ENCODE measurements at places on chromosomes 2 and 18.

- DNase-seq: no peak
Observed at GRCh38 chr18:6561016-6561415, 146.3 kb upstream of the L3MBTL4 start.

- no peak for DNase-seq
Observed at GRCh38 chr2:46385786-46386577, 88.8 kb downstream of the EPAS1 start.

- no peak for DNase-seq
Observed at GRCh38 chr2:128636802-128637147, 318.1 kb upstream of the HS6ST1 start.

GRCh38 chr2:212135739-212136138 is 402.9 kb downstream of the ERBB4 start:
- DNase-seq: no peak

GRCh38 chr2:164952057-164952702 is 3.1 kb downstream of the SLC38A11 start:
- no peak for DNase-seq

DNA sequence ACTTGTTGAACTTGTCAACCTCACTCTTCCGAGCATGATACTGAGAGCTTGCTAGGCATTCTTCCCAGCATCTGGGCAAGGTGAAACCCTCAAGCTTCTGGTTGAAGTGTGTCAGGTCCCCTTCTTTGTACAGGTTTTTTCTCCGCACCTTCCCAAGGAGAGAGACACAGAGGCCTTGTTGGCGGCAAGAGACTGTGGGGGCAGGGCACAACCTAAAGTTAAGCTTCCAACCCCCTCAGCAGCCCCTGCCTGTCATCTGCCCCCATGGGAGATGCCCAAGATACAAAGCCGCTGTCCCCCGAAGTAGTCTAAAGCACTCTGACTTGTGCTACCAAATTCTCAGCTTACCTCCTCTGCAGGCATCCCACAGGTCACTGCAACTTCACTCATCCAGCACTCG is 64.9 kb downstream of the XDH start:
- DNase-seq: no peak

- peak; percentile 69 for DNase-seq
Observed at GRCh38 chr2:231545105-231545902, 15.1 kb upstream of the NMUR1 start.

DNA sequence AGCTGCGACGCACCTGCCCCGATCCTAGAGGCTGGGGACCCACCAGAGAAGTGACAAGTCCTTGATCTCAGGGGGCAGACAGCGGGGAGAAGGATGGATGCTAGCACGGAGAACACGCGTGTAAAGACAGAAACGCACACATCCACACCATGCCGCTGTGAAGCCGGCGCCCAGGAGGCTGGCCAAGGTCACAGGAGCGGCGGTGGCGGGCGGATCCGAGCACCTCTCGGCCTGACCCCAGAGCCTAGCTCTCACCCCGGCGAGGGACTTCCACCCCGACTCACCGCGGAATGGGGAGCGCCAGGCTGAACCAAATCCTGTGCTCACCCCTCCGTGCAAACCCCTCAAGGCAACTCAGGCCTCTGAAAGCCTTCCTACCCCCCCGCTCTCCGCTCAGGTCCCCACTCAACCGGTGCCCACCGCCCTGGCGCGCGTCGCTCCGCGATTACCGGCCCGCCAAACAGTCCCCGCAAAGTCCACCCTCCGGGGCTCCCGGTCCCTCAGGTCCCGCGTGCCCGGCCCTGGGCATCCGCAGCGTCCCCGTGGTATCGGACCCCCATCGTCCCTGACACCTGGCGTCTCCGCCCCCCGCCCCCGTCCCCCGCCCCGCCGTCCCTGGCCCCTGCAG is 460 bp upstream of the LRRFIP1 start:
- no peak for DNase-seq

- no peak for DNase-seq
Observed at GRCh38 chr2:10686176-10686730, 3.5 kb downstream of the NOL10 start.

DNA sequence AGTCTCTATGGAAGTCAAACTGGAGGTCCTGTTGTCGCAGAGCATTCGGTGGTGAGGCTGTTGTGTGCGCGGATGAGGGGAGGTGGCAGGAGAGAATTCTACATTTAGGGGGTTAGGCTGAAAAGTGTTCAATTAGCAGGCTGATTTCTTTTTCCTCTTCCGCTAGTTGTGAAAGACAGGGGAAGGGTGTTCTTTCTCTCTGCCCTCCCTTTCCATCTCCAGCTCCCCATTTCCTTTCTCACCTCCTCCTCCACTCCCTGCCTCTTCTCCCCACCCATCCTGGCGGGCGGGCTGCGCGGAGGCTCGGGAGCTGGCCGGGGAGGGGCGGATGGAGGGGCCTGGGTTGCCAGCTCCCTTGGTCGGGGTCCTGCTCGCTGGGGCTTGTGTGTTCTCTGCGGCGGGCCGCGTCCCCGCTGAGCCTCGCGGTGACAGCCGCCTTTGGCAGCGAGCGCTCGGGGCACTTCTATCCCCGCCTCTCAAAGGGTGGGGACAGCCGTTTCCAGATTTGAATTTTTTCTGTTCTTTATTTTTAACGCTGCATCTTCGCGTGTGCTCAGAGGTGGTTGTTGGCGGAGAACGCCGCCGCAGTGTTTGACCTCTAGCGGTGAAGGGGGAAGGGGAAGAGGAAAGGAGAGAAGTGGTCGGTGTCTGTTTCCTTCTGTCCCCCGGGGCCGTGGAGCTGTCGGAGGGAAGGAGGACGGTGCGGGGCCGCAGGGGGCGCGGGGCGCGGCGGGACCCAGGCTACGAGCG is 3.6 kb downstream of the SOX11 start:
- no peak for DNase-seq

DNA sequence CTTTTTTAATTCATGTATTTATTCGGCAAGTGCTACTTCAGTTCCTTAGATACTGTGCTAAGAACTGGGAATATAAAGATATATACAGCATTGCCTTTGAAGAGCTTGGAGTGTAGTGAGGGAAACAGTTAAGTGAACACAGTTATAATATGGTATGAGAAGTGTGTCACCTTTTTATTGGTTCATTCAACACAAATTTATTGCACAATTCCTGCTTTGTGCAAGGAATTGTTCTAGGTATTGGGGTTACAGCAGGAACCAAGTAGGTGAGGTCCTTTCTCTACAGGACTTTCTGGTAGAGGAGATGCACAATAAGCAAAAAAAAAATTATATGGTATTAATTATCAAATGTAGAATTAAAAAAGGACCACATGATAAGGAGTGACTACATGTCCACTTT is 65.5 kb downstream of the MTX2 start:
- DNase-seq: no peak

DNA sequence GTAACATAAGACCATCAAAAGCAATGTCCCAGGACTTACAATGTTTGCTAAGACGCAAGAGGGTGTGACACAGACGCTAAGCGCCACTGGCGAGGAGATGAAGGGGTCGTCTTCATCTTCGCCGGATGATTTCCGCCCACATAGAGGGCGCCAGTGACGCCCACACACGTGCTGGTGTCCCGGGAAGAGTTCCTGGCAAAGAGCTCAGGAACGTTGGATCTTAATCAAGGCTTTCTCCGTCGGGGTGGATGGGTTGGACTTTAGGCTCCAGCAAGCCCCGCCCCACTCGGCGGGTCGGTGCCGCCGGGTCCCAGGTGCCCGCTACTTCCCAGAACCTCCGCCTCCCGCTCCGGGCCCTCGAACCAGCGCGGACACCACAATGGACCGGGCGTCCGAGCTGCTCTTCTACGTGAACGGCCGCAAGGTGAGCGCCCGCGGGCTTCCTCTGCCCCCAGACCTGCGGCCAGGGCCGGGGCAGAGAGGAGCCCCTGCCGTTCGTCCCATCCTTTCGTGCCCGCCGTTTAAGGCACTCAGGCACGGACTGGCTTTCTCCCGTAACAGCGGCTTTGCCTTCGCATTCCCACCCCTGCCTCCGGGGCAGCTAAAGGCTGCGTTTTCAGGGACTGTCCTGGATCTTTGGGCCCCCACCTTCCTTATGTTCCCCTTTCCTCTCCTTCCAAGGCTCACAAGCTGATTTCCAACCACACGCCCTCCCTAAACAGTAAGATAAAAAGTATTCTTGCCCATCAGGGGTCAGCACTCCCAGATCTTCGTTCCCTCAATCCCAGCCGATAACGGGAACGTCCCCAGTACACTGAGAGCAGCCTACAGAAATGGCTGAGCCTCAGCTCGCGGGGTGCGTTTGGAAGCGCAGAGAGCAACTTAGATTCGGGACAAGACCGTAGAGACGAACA is at the start of gene AOX1:
TSS of gene AOX1 (plus strand) at position 285 of the 914 bp plus-strand sequence. CDS start at position 380, 95 bp downstream.
- DNase-seq: no peak

GRCh38 chr2:67599561-67599960 is 202.4 kb downstream of the ETAA1 start:
- no peak for DNase-seq

DNA sequence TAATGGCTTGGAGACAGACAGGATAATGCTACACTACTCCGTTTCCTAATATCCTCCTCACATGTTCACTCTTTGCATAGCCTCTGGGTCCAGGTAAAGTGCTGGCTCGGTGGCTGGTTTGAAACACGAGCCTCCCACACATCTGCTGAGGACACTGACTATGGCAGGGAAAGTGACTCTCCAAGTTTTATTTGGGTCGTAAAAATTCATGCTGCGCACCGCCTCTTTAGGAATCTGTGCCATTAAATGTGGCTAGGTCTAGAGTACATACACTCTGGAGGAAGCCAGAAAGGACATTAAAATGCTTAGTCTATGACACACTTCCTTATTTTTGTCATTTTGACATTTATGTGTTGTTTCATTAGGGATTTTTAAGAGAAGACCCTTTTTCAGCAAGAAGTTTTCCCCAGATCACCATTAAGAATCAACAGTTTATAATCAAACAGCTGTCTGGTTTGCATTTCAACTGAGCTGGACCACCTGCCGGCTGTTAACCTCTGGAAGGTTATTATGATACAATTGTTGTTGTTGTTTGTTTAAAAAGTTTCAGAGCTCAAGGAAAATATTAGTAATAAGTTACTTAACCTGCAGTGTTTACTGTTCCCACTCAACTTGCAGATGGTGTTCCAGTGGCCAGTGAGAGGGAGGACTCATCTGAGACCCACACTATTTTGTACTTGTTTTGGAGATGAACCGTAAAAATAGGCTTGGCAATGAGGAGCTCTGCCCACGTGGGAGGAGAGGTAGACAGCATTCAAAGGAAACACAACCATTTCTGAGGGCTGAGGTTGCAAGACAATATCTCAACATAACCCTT is 443.3 kb upstream of the MEIS1 start:
- DNase-seq: no peak

- no peak for DNase-seq
Observed at GRCh38 chr2:215839816-215840215, 173.5 kb downstream of the MREG start.

GRCh38 chr2:233857511-233858141 is 3.3 kb upstream of the HJURP start:
- peak; percentile 57 for DNase-seq

- DNase-seq: no peak
Observed at GRCh38 chr2:230577114-230577513, 135.5 kb upstream of the CAB39 start.

- no peak for DNase-seq
Observed at GRCh38 chr18:45243340-45244110, 371.8 kb upstream of the SLC14A2 start.

- DNase-seq: no peak
Observed at GRCh38 chr2:149729586-149729985, 142.0 kb upstream of the MMADHC start.

DNA sequence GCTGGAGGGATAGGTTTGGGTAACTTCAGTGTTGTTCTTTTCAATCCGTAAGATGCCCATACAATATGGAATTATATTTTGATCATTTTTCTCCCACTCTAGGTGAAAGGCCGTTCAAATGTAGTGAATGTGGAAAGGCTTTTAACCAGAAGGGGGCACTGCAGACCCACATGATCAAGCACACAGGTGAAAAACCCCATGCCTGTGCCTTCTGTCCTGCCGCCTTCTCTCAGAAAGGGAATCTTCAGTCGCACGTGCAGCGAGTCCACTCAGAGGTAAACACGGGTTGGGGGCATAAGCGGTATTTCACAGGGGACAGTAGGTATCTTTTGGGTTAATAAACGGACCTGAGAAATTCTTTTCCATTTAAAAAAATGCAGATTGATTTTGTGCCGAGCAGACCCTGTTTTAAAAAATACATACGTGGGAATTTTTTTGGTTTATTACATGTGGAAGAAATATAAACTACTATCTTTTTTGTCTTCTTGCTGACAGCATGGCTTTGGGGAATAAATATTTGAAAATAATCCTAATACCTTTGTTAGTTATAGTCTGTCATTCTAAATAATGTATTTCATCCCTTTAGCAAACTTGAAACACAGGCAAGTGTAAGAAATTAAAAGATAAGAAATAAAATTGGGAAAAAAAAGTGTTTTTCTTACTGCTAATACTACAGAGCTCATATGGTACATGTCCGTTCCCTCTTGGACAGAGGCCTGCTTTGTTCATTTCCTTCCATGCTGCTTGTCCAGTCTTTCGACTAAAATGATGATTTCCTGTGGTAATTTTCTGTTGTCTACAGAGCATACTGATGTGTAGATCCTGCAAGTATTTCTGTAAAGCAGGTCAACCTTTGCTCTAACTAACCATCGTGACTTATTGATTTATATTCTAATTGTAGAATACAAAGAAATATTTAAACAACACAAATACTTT is 53.3 kb downstream of the ZNF236 start:
- peak; percentile 39 for DNase-seq

DNA sequence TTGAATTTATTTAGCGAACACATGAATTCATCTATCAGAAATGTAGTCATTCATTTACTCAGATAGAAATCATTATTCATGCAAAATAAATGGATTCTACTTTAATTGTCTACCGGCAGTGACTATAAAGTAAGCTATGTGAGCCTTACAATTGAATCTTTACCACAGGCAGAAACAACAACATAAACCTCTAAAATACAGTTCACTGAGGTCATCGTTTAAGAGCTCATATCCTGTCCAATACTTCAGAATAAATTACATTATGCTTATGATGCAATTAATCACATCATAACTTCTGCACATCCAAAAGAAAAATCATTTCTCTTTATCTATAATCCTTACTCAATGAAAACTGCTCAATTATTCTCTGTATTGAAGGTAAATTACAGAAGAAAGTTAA is 244.7 kb downstream of the HNMT start:
- no peak for DNase-seq

GRCh38 chr2:66667301-66667700 is 232.4 kb downstream of the MEIS1 start:
- no peak for DNase-seq

DNA sequence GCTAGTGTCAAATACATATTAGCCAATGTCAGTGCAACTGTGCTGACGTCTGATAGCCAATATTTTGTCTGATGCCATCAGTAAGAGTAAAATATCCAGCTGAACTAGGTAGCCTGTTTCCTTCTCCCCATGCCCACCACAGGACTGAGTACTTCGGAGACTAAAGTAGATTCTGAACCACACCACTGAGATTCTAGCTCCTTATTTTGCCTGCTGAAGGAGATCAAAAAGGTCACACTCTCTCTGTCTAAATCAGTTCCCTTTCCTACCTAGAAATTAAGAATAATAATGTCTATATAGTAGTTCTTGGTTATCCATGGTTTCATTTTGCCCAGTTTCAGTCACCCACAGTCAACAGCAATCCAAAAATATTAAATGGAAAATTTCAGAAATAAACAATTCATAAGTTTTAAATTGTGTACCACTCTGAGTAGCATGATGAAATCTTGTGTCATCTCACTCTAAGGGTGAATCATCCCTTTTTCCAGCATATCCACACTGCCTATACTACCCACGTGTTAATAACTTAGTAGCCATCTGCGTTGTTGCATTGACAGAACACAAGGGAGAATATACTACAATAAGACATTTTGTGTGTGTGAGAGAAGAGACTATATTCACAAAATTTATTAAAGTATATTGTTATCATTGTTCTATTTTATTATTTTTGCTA is 1043.3 kb upstream of the PIK3C3 start:
- DNase-seq: no peak

GRCh38 chr2:223041527-223042109 is 10.4 kb upstream of the KCNE4 start:
- DNase-seq: no peak
